NCI-H226 (cell line): ENCODE measurements at places on chromosomes 3 and 15.
A peak's percentile ranks its signal among the peaks of the same experiment; 100 is the strongest.

- DNase-seq = no peak
Observed at GRCh38 chr3:187521546-187521945, 148.6 kb downstream of the SST start.

GRCh38 chr3:148727231-148727630 is 29.5 kb downstream of the AGTR1 start:
- DNase-seq = peak; percentile 31

- no peak for DNase-seq
Observed at GRCh38 chr3:1967525-1967924, 131.1 kb upstream of the CNTN4 start.

- no peak for DNase-seq
Observed at GRCh38 chr3:16317561-16317945, 52.5 kb downstream of the OXNAD1 start.

GRCh38 chr3:144344925-144345548 is 373.4 kb downstream of the DIPK2A start:
- no peak for DNase-seq

GRCh38 chr3:157810924-157811718 is 295.1 kb downstream of the SHOX2 start:
- DNase-seq = no peak

DNA sequence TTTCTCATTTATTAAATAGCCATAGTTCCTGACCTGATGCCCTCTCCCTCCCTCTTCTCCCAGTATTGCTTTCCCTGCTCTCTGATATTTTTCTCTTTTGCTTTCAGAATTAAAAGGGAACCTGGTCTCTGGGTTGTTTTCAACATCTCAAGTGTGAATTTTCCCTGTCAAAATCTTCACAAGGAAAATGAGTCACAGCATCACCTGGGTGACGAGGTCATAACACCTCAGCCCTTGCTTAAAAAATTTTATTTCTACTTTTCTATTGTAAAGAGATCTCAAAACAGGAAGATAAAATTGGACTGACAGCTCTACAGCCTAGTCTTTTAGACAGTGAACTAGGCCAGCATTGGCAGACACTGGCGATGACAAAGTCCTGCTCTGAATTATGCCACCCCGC is 40.1 kb downstream of the GAP43 start:
- DNase-seq = no peak

DNA sequence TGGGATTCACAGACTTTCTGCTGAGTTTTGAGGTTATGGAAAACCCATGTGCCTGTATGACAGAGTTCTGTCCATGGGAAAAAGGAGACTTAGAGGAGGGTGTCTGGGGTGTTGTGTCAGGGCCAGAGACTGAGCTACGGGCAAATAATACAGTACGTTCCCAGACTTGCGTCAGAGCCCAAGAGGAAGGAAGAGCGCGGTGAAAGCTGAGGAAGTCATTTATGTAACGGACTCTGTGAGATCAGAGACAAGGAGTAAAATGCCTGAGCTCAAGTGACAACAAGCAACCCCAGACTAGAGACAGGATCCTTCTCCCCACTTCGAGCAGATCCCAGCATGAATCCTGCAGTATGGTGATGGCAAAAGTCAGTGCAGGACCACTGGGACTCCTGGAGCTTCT is 368.6 kb upstream of the MCTP2 start:
- DNase-seq = no peak

DNA sequence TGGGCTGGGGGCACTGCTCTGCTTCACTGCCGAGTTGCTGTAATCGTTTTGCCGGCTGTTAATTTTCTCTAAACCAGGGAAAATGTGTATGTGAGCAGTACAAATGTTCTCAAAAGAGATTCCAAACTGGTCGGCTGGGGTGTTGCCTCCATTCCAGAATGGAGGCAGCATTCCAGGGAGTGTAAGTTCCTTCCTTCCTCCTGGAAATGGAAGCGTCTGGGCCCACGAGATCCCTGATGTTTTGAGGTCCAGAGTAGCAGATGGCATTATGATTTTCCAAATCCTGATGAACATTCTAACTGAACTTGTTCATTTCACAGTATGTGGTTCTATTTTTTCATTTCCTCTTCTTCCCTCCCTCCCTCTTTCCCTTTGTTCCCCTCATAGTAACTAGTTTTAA is 64.4 kb upstream of the SKOR1 start:
- DNase-seq = no peak

GRCh38 chr15:91866371-91866905 is 12.9 kb downstream of the SLCO3A1 start:
- no peak for DNase-seq

DNA sequence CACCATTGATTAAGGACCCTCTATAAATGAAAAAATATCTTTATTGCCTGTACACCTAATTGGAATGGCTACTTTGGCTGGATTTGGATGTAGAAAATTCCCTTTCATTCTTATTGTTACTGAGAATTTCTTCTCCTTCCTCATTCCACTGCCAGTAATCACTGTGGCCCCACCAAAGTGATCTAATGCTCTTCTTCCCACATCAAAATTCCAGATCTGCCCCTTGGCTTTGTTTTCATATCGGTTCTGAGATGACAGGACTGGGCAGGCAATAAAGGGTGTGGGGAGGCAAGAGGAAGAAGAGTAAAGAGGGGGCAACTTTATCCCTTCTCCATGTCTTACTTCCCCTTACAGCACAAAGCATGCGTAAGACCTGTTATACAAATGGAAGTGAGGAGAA is 2.1 kb downstream of the ANKUB1 start:
- peak; percentile 33 for DNase-seq

DNA sequence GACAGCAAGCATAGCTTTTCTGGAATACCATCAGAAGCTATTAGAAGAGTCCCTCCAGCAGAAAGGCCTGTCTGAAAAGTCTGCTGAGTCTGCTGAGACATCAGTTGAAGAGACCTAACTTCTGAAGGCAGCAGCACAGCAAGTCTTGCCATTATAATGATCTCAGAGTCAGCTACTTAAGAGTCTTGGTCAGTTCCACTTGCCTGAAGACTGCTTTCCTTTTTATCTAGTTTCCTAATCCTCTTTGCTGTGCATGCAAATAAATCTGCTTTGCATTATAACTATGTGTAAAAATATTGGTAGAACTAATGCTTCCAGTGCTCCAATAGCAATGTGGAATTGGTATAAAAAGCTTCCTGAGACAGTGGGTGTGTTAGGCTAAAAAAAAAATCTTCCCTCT is 34.9 kb upstream of the CPOX start:
- DNase-seq = no peak

DNA sequence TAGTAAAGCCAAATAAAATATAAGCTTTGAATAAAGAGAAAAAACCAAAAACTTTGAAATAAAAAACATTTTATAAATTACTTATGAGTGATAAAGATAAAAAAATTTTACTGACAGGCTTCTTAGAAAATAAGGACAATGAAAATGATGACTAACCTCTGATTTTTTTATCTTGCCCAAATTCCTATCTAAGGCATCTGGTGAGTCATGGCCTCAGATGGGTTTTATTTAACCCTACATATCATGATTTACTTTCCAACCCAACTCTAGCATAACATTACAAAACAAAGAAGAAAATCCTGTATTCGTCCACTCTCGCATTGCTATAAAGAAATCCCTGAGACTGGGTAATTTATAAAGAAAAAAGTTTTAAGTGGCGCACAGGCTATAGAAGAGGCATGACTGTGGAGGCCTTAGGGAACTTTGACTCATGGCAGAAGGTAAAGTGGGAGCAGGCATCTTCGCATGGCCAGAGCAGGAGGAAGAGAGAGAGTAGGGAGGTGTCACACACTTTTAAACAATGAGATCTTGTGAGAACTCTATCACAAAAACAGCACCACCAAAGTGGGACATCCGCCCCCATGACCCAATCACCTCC is 152.1 kb downstream of the NEK10 start:
- no peak for DNase-seq

GRCh38 chr3:121436074-121436473 is 109.7 kb downstream of the POLQ start:
- no peak for DNase-seq

DNA sequence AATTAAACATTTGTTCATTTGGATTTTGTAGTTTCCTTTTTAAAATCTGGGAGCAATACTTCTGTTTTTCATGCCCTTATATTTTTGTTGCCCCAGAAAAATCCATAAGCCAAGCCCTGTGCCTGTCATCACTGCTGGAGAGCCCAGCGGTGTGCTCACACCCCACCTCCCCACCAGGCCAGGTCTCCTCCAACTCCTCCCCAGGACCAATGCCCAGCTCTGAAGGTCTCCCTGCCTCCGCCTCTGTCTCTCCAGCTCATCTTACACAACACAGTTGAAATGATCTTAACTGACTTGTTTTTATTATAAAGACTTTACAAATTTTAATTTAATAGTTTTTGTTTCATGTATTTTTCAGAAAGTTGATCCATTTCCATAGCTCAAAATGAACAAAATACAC is 66.4 kb downstream of the RHCG start:
- DNase-seq = no peak

GRCh38 chr3:127851899-127852298 is 29.6 kb upstream of the MGLL start:
- no peak for DNase-seq

GRCh38 chr3:66803721-66804695 is 194.1 kb upstream of the KBTBD8 start:
- no peak for DNase-seq

- no peak for DNase-seq
Observed at GRCh38 chr15:94467034-94467433, 235.7 kb downstream of the MCTP2 start.

DNA sequence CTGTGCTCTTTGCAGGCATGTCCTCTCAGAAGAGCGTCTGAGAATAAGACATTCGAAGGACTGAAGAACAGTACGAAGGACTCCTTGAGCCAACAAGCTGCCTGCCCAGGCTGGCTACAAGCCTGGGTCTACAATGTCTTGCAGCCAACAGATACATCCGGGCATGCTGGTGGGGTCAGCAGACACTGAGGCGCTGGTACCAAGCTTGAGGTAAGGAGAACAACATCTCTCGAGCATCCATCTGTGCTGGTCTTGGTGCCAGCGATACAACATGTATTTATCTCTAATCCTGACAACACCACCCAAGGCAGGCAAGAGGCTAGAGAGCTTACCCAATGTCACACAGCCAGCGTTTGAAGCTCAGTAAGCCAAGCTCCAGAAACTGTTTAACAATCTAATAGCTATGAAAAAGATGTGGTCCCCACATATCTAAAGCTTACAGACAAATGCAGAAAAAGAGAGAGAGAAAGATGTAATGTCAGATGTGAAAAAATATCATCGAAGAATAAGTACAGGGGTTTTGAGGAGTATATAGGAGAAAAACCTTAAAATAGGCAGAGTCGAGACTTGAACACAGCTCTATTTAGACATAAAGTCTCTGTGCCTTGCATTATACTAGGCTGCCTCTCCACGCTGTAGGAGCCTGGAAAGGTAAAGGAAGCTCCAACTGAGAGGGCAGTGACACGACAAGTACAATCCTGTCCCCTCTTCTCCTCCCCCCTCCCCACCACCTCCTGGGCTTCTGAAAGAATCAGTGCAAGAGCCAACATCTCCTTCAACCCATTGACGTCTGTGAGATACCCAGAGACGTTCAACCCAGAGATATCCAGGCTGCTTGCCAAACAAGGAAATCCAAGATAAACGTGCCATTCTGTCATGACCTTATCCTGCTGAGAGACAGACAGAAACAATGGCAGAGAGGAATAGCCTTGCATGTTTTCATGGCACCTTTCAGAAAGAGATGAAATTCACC is 39.4 kb downstream of the WWTR1 start:
- peak; percentile 90 for DNase-seq

- no peak for DNase-seq
Observed at GRCh38 chr3:54533856-54534255, 394.0 kb downstream of the LRTM1 start.

GRCh38 chr3:76410762-76411281 is 625.5 kb upstream of the ZNF717 start:
- DNase-seq = no peak

- no peak for DNase-seq
Observed at GRCh38 chr3:61154457-61155198, 96.6 kb downstream of the FHIT start.

- DNase-seq = no peak
Observed at GRCh38 chr3:11587766-11588165, 55.9 kb downstream of the VGLL4 start.

DNA sequence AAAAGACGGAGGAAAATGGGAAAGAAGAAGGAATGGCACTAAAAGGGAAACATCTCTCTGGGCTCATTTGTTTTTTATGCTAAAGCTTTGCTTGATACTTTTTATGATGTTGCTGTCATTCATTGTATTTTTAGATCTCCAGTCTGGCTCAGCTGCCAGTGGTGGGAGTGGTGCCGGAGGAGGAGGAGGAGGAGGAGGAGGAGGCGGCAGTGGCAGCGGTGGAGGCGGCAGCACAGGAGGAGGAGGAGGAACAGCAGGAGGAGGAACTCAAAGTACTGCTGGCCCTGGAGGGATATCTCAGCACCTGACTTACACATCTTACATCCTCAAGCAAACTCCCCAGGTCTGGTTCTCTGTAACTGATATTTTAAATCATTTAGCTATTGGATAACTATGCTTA is 49.6 kb downstream of the MAP6D1 start:
- DNase-seq = peak; percentile 12

DNA sequence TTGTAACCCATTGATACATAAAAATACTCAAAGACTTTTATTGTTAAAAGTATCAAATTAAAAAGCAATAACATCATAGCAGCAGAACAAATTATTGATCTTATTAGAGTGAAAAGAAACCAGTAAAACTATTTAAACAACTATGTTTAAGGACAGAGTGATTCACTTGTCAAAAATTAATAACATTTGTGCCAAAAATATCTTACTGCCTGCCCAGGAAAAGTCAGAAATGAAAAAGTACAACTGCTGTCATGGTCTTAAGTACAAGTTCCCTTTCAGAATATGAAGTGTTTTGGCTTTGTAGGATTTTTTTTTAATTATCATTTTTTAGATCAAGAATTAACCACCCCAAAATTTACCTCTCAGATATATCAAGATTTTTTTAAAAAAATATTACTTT is 3.4 kb downstream of the IFT57 start:
- no peak for DNase-seq

DNA sequence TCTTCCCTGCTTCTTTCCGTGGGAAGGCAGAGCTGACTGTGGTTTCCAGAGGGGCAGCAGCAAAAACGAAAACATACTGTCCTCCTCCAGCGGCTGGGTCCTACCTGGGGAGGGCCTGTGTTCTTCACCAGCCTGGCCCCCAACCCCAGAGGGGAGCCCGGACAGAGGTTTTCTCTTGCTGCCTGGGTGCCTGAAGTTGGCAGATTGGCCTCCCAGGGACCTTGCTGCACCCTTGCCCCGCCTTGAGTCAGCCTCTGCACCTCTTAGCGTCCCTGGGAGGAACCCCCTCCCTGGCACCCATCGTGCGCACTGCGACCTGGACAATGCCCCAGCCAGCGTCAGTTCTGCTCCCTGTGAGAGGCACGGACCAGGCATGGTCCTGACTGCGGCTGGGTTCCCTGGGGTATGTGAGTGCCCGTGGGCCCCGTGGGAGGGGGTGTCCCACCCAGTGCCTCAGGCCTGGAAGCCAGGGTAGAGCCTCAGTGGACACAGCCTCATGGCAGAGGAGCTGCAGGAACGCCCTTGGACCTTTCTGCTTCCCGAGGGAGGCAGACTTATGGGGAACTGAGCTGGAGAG is 56.8 kb upstream of the PRR23E start:
- DNase-seq = no peak
